Stimulated activated CD4-positive, alpha-beta T cell treated with anti-CD3 and anti-CD28 coated beads, TNF-alpha, amount 100 ng/mL, for 1 hour (primary cell): ENCODE measurements at places on chromosomes 5 and 9.

- DNase-seq: no peak
Measured at GRCh38 chr9:73174330-73174980, 22.8 kb downstream of the ANXA1 start.

DNA sequence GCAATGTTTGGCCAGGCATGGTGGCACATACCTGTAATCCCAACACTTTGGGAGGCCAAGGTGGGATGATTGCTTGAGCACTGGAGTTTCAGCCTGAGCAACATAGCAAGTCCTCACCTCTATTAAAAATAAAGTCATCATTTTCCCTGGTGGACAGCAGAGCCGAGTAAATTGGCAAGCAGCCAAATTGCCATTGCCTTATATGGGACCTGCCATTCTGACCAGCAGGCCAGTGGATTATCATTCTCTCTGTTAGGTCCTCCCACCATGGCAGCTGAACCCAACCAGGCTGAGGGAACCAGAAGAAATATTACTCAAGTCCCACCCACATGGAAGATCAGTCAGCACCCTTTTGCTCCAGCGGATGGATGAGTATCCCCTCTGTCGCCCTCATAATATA lies 1829.9 kb downstream of the EFNA5 start:
- DNase-seq: no peak

- DNase-seq: no peak
Measured at GRCh38 chr9:18427691-18428090, 46.3 kb upstream of the ADAMTSL1 start.

GRCh38 chr5:14188778-14189177 lies 45.6 kb downstream of the TRIO start:
- DNase-seq: no peak

DNA sequence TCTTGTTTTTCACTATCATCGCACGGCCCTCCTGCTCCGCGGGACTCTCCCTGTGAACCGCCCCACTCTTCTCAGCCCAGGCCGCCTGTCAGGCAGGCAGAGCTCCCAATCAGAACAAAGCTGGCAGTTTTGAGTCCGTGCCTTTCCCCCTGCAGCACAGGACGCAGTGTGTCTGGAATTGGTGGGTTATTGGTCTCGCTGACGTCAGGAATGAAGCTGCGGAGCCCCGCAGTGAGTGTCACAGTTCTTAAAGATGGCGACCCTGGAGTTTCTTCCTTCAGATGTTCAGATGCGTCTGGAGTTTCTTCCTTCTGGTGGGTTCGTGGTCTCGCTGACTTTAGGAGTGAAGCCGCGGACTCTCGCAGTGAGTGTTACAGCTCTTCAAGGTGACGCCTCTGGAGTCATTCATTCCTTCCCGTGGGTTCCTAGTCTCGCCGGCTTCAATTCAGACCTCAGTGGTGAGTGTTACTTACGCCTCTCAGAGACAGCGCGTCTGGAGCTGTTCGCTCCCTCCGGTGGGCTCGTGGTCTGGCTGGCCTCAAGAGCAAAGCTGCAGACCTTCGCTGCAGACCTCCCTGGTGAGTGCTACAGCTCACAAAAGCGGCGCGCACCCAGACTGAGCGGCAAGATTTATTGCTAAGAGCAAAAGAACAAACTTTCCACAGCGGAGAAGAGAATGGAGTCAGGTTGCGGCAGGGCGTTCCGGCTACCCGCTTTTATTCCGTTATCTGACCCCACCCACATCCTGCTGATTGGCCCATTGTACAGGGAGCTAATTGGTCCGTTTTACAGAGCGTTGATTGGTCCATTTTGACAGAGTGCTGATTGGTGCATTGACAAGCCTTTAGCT lies 7.4 kb downstream of the ZDHHC11B start:
- DNase-seq: no peak

GRCh38 chr9:88551546-88552137 lies 16.7 kb downstream of the NXNL2 start:
- no peak for DNase-seq

DNA sequence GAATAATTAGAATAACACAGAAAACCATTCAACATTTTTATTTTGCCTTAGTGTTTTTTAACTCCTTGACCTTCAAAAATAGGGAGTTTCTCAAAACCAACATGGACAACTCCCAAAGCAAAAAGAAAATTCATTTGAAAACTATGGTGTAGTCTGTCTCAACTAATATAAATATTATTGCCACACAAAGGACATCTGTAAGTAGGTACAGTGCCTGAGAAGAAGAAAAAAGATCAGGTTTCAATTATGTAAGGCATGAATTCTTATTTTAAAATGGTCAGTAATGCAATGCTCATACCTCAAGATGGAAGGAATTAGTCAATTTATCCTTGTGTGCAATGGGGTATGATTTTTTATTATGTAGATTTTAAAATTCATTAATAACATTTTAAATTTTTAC lies 109.6 kb upstream of the CNTLN start:
- DNase-seq: no peak

- no peak for DNase-seq
Measured at GRCh38 chr9:36746415-36746814, 173.7 kb downstream of the MELK start.
